ENCODE measurements at places on chromosomes 5 and 9.

DNA sequence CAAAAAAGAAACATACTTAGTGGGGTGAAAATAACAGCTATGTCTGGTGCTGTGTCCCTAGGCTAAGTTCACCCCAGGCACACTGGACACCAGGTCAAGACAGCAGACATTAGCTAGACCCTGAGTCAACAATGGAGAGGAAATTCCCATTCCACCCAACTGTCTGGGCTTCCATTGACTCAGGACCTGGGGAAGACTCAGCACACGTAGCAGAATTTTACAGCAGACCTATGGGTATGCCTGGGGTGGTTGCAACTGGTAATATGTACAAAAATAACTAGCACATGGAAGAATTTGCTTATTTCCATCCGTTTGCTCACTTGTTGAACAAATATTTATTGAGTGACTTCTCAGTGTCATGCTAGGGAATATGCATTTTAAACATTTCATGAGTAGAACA is 117.0 kb downstream of the GAS1 start:
- no peak for DNase-seq

GRCh38 chr9:95552814-95553546 is 36.2 kb upstream of the PTCH1 start:
- DNase-seq: no peak

GRCh38 chr5:31086839-31087415 is 106.6 kb upstream of the CDH6 start:
- no peak for DNase-seq

- DNase-seq: no peak
These were observed 41.1 kb downstream of the NDUFS4 start for GRCh38 chr5:53601570-53601969.

DNA sequence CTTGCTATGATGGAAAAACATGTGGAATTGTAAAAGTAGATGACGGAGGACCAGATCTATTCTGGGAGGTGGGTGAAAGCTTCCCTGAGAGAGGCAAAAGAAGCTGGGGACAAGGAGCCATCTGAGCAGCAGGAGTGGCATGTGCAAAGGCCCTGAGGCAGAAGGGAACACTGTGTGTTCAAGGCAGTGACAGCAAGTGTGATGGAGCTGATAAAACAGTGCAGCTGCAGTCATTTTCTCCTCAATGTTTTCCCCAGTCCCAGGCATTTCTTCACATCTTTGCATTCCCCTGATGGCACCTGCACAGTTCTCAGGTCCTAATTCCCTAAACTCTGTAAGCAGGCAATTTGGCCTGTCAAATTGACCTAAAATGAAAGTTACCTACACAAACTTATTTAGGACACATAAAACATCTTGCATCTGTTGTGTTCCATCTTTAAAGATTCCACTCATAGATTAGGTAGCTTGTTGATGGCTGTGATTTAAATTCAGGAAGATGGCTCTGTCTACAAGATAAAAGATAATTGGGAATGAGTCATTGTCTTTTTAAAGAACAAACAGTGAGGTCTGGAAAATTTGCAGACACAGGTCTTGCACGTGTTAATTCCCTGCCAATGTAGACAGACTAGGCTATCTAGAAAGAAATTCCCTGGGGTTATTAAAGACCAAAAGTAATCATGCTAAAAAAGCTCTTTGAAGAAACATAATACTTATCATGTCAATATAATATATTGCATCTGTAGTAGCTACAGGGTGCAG is 289.6 kb upstream of the SGCD start:
- no peak for DNase-seq

GRCh38 chr9:80147866-80148265 is 576.1 kb downstream of the TLE4 start:
- no peak for DNase-seq

DNA sequence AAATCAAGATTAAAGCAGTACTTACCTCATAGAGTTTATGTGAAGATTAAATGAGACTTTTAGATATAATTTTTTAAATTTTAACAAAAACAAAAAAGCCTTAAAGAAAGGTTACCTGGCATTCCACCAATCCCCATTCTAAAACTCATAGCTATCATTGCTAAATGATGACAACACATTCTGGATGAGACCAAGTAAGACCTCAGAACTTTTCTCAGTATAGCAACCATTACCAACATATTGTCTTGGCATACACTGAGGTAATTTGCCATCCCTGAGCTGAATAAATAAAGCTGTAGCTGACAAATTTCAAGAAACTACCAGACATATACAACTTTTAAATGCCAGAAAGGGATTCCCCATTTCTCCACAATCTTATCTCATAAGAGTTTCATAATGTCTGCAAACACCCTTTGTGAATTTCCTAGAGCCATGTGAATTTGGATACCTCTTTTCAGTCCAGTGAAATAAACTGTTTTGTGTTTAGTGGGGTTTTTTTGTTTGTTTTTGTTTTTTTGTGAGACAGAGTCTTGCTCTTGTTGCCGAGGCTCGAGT is 29.5 kb downstream of the RANBP3L start:
- DNase-seq: no peak

DNA sequence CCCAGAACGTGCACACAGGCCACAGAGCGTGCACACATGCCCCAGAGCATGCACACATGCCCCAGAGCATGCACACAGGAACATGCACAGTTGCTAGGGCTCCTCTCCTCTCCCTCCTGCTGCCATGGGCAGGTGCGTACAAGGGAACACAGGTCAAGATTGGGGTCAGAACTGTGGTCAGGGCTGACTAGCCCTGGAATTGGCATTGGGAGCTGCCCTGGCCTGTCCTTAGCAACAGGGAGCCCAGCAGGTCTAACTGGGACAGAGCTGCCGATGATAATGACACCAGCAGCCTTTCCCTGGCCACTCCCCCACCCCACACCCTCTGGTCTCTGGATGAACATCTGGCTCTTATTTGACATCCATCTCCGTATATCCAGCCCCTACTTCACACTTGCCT is 8.0 kb downstream of the PCDH1 start:
- no peak for DNase-seq

DNA sequence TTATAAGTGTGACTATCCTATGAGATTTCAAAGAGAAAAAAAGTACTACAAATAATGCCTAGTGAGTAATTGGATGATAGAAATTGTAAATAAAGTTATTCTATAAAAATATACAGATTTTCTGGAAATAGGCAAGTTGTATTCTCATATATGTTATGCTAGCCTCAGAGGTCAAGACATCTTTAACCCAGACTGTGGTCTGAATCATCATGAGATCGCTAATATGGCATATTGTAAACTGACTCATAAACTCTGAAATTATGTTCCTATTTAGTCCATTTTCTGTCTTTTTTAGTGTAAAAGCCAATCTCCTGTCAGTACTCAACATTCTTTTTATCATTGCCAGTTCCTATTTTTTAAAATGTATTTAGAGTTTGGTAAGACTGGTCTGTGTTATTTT is 14.2 kb downstream of the LOX start:
- DNase-seq: no peak

DNA sequence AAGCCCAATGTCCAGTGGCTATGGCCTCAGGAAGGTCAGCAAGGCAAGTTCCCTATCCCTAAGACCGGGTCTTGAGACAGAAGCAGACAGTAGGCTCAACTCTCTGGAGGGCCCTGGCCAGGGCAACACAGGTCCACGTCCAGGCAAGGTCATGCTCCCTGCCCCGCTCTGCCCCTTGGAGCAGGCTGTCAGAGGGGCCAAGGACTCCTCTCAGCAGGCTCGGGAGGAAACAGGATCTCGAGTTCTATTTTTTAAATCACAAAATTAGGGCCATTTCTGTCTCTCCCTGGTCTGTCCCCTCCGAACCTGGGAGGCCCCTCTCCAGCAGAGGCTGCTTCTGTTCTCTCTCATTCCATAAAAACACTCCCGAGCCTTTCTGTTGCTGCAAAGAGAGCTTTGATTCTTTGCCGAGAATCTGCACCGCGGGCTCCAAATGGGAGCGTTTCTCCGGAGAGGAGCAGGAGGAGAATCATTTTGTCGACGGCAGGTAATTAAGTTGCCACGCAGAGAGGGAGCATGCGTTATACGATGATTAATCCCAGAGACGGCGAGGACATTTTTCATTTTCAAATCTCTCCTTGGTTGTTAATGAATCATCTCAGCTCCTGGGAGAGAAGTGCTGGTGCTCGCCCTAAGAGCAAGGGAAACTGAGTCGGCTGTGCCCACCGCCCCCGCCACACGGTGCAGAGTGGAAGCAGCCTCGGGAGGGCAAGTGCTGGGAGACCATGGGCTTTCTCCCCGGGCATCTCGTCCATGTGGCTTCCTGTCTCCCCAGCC is 24.5 kb upstream of the FCN1 start:
- no peak for DNase-seq

DNA sequence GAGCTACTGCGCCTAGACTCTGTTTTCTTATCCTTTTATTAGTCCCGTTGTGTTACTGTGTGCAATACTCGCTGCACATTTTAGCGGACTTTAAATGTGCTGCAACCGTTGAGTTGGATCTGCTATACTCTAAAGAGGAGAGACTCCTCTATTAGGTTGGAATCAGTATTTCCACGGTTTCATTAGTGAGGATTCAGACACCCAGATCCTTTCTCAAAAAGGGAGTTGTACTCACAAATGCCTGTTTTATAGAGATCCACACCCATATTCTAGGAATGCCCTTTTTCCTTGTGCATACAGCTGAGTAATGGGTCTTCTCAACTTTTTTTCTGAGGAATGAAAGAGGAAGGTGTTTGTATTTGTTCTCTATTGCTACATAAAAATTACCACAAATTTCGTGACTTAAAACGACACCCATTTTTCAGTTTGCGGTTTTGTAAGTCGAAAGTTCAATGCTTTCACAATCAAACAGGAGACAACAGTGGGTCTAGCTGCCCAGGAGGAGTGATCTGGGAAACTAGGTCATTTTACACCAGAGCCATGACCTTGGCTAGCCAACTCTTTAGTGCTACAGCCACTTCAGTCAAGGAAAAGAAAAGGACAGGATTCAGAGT is 52.8 kb upstream of the SLC44A1 start:
- DNase-seq: no peak

- peak; percentile 34 for DNase-seq
These were observed 82.2 kb upstream of the CXCL14 start for GRCh38 chr5:135660826-135661575.

DNA sequence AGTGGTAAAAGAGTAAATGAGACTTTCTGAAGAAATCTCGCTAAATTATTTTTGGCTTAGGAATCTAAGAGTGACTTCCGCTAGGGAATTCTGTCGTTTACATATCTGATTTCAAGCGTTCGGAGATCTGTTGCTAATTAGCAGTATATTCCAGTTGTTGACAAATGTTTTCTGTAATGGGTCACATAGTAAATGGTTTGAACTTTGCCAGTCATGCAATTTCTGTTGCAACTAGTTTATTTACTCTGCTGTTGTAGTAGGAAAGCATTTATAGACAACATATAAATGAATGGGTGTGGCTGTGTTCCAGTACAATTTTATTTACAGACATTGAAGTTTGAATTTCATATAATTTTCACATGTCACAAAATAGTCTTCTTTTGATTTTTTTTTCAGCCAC is 57.4 kb upstream of the JAK2 start:
- no peak for DNase-seq

- DNase-seq: no peak
These were observed 37.2 kb downstream of the GPBP1 start for GRCh38 chr5:57211039-57211438.

GRCh38 chr5:54702470-54702869 is 184.9 kb downstream of the SNX18 start:
- no peak for DNase-seq

Data from kidney epithelial cell (primary cell).